ENCODE measurements at places on chromosomes 7 and 10.

- peak; percentile 0 for DNase-seq
Observed at GRCh38 chr10:100725071-100725471, 20.3 kb upstream of the PAX2 start.

GRCh38 chr10:76311752-76312636, 880.6 kb downstream of the LRMDA start:
- no peak for DNase-seq

DNA sequence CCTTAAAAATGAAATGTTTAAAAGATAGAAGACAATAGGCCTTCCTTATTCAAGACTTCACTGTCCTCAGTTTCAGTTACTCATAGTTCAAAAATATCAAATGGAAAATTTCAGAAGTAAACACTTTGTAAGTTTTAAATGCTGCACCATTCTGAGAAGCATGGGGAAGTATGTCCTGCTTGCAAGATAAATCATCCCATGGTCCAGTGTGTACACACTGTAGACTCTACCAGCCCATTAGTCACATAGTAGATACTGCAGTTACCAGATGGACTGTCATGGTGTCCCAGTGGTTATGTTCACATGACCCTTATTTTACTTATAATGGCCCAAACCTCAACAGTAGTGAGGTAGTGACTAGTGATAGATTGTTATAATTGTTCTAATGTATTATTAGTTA, 69.5 kb downstream of the PTPN12 start:
- no peak for DNase-seq

DNA sequence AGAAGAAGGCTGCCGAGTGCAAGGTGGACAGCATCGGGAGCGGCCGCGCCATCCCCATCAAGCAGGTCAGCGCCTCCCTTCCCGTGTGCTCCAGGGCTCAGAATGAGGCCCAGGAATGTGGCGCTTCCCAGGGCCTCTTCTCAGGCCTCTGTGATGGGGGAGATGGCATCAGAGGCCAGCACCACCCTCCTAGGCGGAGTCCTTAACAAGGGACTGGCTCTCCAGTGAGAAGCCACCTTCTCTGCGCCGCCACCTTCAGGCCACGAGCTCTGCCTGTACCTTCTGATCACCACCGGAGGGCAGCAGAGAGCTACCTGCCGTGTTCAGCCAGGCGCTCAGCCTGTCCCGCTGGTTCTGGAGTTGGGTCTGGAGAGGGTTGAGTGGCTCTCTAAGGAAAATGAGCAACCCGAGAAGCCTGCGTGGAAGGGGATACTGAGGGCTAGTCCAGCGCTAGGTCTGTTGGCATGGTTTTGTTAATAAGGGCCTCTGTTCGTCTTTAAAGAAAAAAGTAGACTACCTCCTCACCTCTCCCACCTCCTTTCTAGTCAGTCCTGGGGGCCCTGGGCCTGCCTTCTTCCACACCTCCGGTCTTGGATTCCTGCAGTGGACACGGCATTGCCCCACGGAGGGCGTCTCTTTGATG, 37.7 kb downstream of the AGAP3 start:
- no peak for DNase-seq

GRCh38 chr10:12238821-12239220, 42.8 kb downstream of the CDC123 start:
- no peak for DNase-seq

DNA sequence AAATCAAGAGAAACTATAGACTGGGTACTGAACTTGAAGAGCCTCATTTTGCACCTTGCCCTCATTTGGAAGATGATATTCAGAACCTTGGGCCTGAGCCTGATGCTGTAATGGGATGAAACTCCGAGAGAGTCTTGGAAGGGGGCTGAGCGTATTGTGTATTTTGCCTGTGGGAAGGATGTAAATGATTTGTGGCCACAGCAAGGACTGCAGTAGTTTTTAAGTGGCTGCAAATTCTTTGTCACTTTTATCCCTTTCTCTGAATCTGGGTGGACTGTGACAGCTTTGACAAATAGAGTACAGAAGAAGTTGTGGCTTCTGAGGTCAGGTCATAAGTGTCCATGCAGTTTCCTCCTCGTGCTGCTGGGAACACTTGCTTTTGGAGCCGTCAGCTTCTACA, 221.2 kb downstream of the ADRA2A start:
- DNase-seq = no peak
